Stimulated activated CD4-positive, alpha-beta T cell treated with anti-CD3 and anti-CD28 coated beads, Interleukin-4, amount 100 ng/mL, for 48 hours (primary cell): ENCODE measurements at places on chromosomes 5 and 9.

DNA sequence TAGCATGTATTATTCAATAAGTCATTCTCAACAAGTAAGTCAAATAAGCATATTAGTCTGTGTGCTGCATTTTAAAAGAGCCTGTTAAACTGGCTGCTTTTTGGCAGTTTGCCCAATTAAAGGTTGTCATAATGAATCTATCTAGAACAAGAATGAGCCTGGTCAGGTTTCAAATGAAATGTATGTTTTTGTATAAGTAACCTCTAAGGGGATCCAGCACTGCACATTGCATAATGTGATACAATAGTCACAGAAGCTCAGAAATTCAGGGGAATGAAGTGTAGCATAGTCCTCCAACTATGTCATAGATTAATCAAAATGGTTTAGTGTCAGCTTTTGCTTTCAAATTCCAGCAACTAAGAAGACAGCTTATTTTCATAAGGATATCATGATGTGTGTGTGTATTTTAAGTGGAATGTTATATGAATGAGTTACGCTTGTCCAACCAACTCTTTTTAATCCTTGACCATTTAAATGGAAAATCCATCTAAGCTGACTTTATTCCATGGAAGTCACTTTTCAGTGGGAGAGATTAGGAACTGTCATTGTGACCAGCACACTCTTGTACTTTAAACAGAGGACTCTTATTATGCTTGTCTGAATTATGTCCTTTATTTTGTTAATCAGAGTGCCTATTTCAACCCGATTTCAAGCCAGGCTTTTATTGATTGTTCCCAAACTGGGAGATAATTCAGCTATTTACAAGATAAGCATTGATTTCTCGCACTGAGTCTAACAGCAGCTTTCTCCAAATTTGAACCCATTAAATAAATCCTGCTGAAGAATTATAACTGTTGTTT lies 283.9 kb upstream of the ADAMTSL1 start:
- no peak for DNase-seq

GRCh38 chr9:9790216-9790872 lies 822.5 kb downstream of the PTPRD start:
- no peak for DNase-seq

- no peak for DNase-seq
Observed at GRCh38 chr9:34510497-34511468, 12.0 kb downstream of the ENHO start.

GRCh38 chr9:128684065-128684324 lies 5.0 kb upstream of the SET start:
- DNase-seq = no peak

GRCh38 chr5:157446412-157446935 lies 13.5 kb upstream of the NIPAL4 start:
- no peak for DNase-seq
